ENCODE measurements at places on chromosomes 16 and 17.

DNA sequence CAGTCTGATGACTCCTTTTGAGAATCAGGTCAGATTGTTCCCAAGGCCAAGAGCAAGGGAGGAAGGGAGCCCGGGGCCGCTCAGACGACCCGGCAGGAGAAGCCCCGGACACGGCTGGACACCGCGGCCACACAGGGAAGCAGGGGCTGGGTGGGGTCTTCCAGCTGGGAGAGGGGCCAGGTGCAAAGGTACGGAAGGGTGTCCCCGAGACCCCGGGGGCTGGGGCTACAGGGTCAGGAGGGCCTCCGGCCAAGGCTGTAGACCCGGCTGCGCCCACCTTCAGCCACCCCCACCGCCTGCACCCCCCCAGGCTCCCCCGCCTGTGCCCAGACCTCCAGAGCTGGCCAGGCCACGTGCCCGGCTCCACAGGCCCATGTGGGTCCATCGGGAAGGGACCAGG, 21.9 kb upstream of the C1QTNF8 start:
- DNase-seq, result no peak

DNA sequence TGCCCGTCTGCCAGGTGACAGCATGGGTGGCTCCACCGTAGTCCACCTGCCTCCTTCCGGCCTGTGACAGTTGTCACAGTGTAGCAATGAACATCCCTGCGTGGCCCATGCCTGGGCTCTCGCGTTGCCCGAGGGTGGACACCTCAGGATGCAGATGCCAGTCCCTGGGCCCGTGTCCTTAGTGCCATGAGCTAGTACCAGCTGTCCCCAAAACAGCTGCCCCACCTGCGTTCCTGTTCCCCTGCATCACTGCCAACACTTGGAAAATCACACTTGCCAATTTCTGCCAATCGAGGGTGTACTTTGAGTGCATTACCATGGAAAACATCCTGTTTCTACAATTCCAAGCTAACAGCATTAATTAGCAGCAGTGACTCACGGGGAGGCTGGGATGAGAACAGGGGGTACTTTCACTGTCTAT, 9.0 kb upstream of the C16orf95 start:
- no peak for DNase-seq

GRCh38 chr17:77742579-77742978, 215.9 kb upstream of the TNRC6C start:
- no peak for DNase-seq

DNA sequence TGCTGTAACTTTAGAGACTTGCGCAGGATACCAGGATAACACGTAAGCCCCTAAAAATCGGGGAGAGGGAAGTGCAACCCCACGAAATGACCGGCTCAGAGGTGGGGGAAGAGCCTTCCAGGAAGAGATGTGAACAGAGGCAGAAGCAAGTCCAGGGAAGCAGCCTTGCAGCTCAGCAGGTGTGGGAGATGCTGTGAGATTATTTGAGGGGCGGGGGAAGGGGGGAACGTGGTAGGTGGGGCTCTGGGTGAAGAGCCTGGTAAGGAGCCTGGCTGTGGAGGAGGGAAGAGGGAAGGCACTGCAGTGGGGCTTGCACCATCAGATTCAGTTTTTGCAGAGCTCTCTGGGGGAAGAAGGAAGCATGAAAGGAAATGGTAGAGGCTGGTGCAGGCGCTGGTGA, 95.4 kb upstream of the CACNG5 start:
- DNase-seq, result no peak
